Neural progenitor cell (in vitro differentiated cells): ENCODE measurements at places on chromosomes 7 and 10.

DNA sequence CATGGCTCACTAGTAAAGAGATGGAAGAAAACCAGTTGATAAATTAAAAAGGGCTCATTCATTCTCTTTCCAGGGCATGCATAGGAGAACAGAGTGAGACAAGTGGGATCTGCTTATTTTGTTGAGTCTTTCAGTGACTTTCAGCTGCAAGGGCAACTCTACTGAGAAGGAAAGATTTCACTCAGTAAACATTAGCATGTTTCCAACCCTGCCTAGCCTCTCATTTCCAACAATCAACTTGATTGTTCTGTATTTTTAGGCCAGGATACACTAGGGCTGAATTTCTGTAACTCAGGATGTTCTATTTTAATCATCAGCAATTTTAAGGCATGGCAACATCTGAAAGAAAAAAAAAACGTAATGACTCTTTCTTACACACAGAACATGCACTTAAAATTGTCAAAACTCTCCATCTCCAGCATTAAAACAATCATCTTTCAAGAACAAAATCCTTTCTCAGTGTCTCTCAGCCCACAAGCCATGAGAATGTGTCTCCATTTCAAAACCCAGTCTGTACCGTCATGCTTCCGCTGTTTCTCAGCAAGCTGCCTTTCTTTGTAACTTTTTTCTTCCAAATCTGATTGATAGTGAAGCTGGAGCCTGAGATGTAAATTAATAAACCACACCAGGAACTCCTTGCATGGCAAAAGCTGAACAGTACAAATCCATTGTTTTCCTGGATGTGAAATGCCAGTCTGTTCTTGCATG lies 147.2 kb upstream of the KLF14 start:
- no peak for DNase-seq

GRCh38 chr10:71751515-71752224 lies 21.6 kb downstream of the VSIR start:
- DNase-seq: no peak

DNA sequence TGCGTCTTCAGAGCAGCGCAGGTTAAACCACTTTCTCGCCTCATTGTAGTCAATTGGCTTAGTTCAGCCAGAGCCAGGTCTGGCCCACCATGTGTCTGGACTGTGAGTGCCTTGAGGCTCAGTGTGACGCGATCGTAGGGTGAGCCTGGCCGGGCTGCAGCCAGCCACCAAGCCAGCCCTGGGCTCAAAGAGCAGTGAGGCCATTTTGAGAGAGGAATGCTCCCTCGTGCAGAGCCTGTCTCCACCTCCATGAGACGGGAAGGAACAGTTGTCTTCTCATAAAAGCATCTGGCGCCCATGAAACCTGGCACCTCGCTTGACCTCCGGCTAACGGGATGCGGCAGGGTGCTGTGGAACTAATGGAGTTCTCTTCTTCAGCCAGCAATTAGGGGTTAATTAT lies 34.5 kb downstream of the LHPP start:
- DNase-seq: no peak

- DNase-seq: peak; percentile 12
Observed at GRCh38 chr7:13986208-13986607, 3.3 kb downstream of the ETV1 start.

DNA sequence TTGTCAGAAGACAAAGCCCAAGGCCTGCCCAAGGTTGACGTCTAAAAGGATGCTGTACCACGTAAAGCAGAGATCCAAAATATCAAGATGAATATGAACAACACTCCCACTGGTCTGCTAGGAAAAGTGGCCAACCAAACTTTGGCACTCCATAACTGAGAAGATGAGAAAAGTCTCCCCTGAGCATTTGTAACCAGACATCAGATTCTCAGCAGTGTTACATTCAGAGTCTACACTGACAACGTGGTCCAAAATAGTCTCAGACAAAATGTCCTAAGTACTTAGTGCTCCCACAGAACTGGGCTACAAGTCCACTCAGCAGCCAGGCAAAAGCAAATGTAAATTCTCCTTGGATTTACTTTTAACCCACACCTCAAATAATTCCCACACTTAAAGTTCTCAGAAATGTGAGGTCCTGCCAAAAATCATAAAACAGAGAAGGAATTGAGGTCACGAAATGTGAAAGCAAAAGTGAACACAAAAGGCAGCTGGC lies 185.1 kb upstream of the NOBOX start:
- no peak for DNase-seq

DNA sequence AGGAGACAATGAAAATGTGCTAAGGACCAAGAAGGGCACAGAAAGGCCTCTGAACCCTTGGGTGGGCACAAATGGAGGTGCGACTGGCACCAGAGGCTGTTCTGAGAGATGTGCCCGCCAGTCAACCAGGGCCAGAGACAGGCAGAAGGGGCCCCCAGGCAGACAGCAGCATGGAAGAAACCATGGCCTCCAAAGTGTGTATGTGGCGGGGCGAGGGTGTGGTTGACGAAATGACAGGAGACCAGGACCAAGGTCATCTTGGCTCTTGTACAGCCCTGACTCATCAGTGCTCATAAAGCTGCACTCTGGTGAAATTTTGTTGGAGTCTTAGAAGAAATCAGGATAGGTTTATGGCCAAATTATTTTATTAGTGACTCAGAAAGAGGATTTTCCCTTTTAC lies 4.0 kb upstream of the MRPS24 start:
- DNase-seq: no peak

DNA sequence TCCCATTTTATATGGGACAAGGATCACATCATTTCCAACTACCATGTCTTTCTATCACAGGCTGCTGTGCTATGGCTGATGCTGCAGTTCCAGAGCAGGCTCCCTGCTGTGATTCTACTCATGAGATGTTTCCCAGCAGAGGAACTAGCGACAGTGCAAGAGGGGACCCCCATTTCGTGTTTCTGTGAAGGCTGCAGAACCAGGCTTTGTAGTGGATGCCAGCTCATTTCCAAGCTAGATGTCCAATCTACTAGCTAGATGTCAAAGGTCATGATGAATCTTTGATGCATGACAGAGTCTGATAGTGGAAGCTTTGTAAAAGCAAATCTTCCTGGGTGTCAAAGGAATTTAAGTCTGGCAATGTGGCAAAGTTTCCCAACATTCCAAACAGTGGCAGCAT lies 21.2 kb upstream of the MYO3A start:
- DNase-seq: peak; percentile 39

DNA sequence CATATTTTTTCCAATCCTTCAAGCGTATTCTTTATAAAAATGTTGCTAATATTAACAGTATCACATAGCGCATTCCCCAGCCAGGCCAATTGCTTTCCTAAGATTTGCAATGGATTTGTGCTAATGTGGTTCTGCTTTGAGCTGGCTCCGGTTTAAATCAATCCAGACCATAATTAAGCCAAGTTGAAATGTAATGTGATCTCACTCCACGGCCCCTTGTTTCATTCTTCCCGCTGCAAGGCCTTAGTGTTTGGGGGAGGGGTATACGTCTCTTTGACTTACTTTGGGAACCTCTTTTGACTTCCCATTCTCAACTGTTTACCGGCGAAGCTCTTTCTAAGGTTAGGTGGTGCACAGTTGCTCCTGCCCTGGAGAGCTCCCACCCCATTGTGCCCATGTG lies 86.4 kb downstream of the PRPF18 start:
- DNase-seq: peak; percentile 45

DNA sequence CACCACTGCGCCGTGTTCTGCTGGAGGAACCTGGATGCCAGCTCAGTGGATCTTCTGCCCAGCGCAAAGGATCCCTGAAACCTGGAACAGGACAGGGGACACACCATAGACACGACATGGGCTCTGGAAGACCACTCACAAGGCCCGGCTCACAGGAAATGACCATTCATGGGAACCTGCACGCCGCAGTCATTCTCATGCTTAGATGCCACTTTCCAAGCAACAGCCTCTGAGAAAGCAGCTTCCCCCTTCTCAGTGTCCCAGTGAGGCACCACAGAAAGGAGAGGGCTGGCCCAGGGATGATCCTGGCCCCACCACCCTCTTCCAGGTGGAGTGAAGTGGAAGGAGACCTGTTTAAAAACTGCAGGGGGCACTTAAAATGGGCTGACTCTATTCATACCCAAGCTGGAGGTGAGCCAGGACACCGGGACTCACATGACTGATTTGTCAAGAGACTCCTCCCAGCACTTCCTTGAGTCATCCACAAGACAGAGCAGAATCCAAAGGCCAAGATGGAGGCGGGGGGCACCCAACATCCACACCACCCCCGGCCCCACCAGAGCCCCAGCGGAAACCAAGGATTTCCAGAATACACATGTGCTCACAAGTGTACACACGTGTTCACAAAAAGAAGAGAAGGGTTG lies 11.2 kb downstream of the CTBP2 start:
- no peak for DNase-seq

DNA sequence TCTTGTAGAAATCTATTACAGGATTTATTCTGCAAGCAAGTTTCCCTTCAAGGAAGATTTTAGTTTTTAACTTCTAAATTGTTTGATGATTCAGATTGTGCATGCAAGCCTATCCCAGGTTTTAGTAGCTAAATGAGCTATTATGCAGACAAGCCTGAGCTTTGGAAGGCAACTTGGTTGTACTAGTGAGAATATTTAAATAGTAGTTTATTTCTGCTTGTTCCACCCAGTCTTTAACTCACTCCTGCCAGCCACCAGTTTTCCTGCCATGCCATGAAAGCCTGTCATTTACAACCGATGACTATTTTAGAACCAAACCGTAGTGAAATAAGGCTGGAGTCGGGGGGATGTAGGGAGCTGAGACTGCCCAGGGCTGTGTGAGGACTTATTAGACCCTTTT lies 324.6 kb upstream of the FZD1 start:
- DNase-seq: no peak

- no peak for DNase-seq
Observed at GRCh38 chr10:51367127-51367526, 292.8 kb downstream of the PRKG1 start.
